ENCODE measurements at places on chromosomes 6 and 20.

GRCh38 chr20:6993511-6993910 lies 226.0 kb downstream of the BMP2 start:
- peaks cover 5% of the 10 kb centered on the region for H3K4me1 ChIP-seq
- H3K36me3 ChIP-seq = no peaks in the 10 kb centered on the region
- H3K4me3 ChIP-seq = no peak overlapping the region
- no peak overlapping the region for H3K27ac ChIP-seq
- no peaks in the 10 kb centered on the region for H3K27me3 ChIP-seq

DNA sequence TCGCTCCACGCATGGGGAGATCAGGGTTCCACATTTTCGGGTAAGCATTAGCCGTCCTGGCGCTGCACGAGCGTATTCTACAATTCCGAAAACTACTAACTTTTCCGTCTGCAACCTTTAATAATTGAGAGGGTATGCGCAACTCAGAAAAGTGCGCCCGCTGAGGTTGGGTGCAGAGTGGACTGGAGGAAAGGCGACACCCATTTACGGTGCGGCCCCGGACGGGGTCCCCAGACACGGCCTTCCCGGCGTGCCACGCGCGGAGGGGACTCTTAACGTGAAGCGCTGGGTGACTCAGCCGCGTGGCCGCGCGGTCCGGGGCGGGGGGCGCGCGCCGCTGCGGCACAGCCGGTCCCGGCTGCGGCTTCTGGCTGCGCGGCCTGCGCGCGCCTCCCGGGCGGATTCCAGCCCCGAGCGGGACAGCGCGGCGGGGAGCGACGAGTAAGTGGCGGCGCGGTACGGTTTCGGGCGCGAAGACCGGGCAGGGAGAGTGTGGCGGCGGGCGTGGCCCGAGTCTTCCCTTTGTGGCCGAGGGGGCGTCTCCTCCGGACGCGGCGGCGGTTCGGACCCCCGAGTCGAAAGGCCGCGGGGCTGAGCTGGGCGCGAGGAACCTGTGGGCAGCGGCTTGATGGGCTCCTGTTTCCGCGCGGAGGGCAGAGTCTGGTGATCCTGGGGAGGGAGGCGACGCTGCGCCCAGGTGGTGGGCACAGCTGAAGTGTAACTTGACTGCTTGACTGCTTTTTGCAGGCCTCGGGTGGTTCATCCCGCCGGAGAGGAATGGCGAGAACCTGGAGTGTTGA lies at the start of the genes KCTD20 and PXT1:
TSS of gene KCTD20 (plus strand) at position 330 of the 800 bp plus-strand sequence. CDS start 27,098 bp downstream, outside the sequence.
TSS of gene PXT1 (minus strand) at position 184 of the 800 bp plus-strand sequence. CDS start 16,772 bp downstream, outside the sequence.
- H3K4me1 ChIP-seq = peaks cover 37% of the 10 kb centered on the region
- peak; percentile 95 for DNase-seq
- H3K4me3 ChIP-seq = peak within 1 kb of the TSS; percentile 87
- peak within 1 kb of the TSS; percentile 92 for H3K27ac ChIP-seq

DNA sequence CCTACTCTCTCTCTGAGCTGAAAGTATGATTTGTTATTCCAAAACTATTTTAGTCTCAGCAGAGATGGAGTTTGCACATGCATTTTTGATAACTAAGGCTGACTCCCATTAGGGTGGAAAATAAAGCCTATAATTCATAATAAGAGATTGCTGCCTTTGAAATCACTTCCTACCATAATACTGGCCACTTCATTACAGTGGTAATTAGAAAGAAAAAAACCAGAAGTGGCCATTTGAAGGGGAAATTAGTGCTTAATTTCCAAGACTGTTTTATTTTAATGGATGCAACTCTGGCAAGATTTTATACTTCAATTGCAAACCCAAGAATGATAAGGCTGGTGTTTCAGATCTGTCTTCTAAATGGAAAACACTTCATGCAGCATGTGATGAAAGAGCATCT lies 43.4 kb downstream of the SLC35B3 start:
- no peaks in the 10 kb centered on the region for H3K4me1 ChIP-seq
- H3K27me3 ChIP-seq = no peaks in the 10 kb centered on the region
- DNase-seq = no peak
- H3K36me3 ChIP-seq = no peaks in the 10 kb centered on the region
- no peak overlapping the region for H3K4me3 ChIP-seq
- H3K27ac ChIP-seq = no peak overlapping the region

- no peak overlapping the region for H3K4me3 ChIP-seq
- DNase-seq = no peak
- H3K36me3 ChIP-seq = no peaks in the 10 kb centered on the region
- H3K4me1 ChIP-seq = peaks cover 3% of the 10 kb centered on the region
These were observed 11.6 kb downstream of the C6orf163 start for GRCh38 chr6:87356181-87356580.

- no peaks in the 10 kb centered on the region for H3K27me3 ChIP-seq
- peaks cover 55% of the 10 kb centered on the region for H3K4me1 ChIP-seq
- peak overlapping the region; percentile 72 for H3K27ac ChIP-seq
- no peaks in the 10 kb centered on the region for H3K36me3 ChIP-seq
These were observed 92.5 kb downstream of the TCP11 start for GRCh38 chr6:35048631-35049083.

DNA sequence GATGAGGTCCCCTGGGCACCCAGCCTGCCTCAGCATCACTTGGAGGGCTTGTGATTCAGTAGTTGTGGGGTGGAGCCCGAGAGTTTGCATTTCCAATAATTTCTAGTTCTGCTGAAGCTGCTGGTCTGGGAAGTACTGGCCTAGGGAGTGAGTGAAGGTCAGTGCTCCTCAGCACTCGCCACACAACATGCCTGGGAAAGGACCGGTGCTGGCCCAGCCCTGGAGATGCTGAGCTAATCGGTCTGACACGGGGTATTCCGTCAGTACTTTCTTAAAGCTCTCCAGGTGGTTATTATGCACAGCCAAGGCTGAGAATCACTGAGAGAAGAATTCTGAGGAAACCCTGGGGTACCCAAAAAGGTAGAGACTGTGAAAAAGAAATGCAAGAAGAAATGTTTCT lies 228.2 kb downstream of the TMEM242 start:
- no peaks in the 10 kb centered on the region for H3K27me3 ChIP-seq
- no peaks in the 10 kb centered on the region for H3K36me3 ChIP-seq
- peaks cover 4% of the 10 kb centered on the region for H3K4me1 ChIP-seq
- no peak overlapping the region for H3K27ac ChIP-seq
- no peak for DNase-seq
- H3K4me3 ChIP-seq = no peak overlapping the region

DNA sequence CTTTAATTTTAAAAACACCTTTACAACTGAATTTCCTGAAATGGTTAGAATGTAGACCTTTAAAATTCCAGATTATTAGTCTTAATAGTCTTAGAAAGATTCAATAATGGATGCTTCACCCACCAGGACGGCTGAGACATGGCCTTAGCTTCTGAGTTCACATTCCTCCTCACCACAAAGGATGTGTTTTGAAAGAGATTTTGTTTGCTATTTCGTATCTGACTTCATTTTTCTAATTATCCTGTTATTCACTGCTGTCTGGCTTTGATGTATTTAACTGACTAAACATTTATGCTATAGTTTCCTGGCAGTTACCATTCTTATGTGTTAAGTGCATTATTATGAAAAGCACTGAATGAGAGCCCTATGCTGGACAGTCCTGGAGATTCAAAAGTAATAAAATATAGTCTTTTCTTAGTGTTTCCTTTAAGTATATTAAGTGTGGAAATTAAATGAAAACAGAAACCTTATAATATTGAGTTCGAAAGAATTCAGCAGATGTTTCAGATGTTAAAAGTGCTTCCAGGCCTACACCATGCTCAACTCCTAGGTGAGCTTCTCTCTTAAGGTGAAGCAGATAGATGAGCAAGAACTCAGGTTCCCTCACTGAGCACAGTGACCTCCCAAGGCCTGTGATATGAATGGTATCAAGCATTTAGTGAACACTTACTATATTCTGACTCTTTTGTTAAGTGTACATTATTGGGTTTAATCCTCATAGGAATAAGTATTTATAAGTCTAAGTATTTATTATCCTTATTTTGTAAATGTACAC lies 40.3 kb downstream of the MAP3K4 start:
- H3K36me3 ChIP-seq = peaks cover 4% of the 10 kb centered on the region
- peak overlapping the region; percentile 93 for H3K27ac ChIP-seq
- H3K4me1 ChIP-seq = peaks cover 62% of the 10 kb centered on the region
- H3K4me3 ChIP-seq = peak overlapping the region; percentile 29
- H3K27me3 ChIP-seq = no peaks in the 10 kb centered on the region

DNA sequence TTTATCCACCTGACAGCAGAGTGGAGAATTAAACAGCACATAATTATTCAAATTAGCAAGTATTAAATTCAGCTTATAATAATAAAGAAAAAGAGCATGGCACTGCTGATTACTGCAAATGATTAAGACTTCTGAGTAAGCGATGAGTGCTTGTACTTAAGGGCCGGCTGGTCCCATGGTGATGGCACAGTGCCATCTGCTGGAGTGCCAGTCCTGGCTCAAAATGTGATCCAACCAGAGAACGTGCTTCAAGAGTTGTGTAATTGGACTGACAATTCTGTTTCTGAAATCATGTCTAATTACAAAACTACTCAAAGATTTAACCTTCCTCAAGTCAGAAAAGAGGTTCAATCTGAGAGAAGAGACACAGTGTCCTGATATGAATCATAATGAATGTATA lies 181.6 kb upstream of the RGS17 start:
- no peaks in the 10 kb centered on the region for H3K36me3 ChIP-seq
- H3K27me3 ChIP-seq = no peaks in the 10 kb centered on the region
- no peak overlapping the region for H3K27ac ChIP-seq
- H3K4me3 ChIP-seq = no peak overlapping the region
- H3K4me1 ChIP-seq = no peaks in the 10 kb centered on the region
- DNase-seq = peak; percentile 37

All from GM23248 (cell line).